Germinal center (tissue), 1 donor: ENCODE measurements at places on chromosomes 3 and 15.

GRCh38 chr3:141074529-141074928 is 23.4 kb downstream of the SPSB4 start:
- no peak for DNase-seq

- no peak for DNase-seq
These were observed 462.1 kb upstream of the NR2F2 start for GRCh38 chr15:95868450-95868849.

DNA sequence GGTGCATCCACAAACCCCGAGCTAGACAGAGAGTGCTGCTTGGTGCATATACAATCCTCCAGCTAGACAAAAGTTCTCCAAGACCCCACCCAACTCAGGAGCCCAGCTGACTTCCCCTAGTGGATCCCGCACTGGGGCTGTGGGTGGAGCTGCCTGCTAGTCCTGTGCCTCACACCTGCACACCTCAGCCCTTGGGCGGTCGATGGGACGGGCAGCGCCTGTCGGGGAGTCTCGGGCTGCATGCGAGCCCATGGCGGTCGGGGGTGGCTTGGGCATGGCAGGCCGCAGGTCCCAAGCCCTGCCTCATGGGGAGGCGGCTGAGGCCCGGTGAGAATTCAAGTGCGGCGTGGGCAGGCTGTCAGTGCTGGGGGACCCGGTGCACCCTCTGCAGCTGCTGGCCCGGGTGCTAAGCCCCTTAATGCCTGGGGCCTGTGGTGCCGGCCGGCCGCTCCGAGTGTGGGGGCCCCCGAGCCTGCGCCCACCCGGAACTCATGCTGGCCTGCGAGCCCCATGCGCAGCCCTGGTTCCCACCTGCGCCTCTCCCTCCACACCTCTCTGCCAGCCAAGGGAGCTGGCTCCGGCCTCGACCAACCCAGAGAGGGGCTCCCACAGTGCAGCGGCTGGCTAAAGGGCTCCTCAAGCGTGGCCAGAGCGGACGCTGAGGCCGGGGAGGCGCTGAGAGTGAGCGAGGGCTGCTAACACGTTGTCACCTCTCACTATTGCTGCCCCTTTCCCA is 31.0 kb downstream of the ZNF589 start:
- no peak for DNase-seq

GRCh38 chr3:160092760-160093159 is 104.1 kb downstream of the IL12A start:
- DNase-seq: no peak

- no peak for DNase-seq
These were observed 3.1 kb downstream of the ATP2B2 start for GRCh38 chr3:10502185-10502880.

DNA sequence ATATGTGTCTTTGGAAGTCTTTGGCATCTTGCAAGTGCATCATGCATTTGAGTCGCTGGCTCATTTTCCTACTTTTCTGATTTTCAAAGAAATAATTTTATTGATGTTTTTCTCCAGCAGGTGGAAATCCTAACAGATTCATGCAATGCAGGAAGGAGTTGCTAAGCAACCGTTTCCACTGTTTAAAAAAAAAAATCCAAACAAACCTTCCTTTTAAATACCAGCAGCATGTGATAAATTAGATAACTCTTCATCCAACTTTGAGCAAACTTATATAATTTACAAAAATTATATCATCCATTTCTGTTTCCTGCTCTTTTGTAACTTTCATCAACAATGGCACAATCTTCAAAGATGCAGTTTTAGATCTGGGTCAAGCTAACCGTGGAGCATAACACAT is 364.1 kb downstream of the MFSD1 start:
- DNase-seq: no peak

GRCh38 chr3:12483872-12484197 is 445 bp upstream of the TSEN2 start:
- no peak for DNase-seq

DNA sequence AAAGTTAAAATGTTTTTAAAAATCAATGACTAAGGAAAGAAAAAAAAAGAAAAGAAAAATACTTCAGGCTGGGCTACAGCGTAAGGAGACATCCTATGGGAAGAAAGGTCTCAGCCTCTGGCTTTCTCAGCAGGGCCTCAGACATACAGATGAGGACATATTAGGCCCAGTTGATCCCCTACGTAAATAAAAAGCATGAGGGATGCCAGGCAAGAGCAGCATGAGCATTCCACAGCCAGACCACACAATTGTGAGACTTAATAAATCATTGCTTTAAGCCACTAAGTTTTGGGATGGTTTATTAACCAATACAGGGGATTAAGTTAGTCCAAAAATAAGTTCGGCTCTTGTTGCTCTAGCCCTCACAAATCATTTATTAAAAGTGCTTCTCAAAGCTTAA is 394.1 kb upstream of the NECTIN3 start:
- no peak for DNase-seq

- DNase-seq: no peak
These were observed 105.5 kb downstream of the STRIT1 start for GRCh38 chr3:155188031-155188430.

DNA sequence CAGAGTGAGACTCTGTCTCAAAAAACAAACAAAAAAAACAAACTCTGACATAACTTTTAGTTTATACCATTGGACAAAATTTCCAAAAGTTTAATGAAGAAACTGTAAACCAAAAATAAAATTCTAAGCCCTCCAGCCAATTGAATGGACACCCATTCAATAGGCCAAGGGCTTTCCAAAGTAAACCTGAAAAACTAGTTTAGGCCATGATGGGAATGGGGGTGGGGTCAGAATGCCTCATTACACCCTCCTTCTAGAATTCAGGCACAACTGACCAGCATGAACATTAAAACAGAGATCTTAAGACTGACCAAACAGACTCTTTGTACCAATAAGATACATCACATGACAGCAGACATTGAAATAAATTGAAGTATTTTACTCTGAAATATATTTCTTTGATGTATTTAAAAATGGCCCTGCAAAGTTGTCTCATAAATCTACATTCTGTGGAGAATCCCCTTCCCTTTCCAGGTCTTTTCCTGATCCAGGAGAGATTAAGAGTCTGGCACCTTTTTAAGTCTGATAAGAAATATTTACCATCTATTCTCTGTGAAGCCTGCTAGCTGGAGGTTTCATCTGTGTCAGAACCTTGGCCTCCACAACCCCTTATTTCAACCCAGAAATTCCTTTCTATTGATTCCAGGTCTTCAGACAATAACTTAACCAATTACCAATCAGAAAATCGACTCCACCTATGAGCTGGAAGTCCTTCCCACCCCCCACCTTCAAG is 15.7 kb downstream of the THOC7 start:
- no peak for DNase-seq

DNA sequence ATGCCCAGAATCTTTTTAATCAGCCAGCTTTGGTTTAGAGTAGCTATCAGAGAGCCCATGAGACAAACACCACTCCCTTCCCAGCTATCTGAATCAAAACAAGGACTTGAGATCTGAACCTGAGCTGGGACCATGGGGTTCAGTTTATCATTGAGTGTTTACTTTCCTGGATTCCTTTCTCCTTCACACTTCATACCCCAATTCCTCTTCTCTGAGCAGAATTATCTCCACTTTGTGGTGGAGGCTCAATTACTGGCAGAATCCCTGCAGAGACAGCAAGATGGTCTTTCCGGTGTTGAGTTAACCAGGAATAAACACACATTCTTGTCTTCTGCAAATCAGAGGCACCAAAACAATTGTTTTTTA is 102.4 kb downstream of the RPL22L1 start:
- DNase-seq: no peak

DNA sequence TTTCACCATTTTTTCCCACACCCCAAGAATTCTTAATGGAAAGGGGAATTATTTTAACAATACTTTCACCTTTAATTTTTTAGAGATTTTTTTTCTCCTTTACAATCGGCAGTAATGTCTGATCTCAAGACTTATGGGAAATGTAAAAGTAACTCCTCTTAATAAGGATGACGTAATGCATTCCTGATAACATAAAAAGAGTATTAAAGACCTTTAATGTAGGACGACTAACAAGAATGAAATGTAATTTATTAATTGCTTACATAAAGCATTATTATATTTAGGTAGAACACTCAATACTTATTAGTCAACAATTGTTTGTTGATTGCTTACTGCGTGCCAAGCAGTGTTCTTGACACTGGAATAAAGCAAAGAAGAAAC is 416.8 kb upstream of the NAALADL2 start:
- DNase-seq: no peak

DNA sequence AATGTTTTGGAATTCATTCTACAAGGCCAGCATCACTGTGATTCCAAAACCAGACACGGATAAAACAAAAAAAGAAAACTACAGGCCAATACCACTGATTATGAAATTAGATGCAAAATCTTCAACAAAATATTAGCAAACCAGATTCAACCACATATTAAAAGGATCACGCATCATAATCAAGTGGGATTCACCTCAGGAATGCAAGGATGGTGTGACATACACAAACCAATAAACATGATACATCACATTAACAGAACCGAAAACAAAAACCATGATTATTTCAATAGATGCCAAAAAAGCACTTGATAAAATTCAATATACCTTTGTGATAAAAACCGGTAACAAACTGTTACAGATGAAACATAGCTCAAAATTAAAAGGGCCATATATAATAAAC is 48.9 kb downstream of the DLG1 start:
- DNase-seq: no peak

- DNase-seq: no peak
These were observed 81.6 kb upstream of the MDFIC2 start for GRCh38 chr3:70393881-70394612.

DNA sequence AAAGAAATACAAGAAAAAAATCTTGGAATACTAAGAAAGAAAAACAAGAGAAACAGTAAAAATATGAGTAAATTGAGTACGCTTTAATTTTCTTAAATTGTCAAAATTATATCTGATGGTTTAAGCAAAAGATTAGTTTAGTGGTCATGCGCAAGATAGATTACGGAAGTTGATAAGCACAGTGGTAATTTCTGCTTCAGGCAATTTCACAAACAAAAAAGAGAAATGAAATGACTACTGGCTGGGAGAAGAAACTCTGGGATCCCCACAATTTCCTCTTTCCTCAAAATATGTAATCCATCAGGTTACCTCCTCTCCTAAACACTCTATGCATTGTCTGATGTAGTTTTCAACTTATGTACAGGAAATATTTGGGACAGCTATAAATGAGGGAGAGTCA is 9.0 kb downstream of the MYD88 start:
- no peak for DNase-seq

DNA sequence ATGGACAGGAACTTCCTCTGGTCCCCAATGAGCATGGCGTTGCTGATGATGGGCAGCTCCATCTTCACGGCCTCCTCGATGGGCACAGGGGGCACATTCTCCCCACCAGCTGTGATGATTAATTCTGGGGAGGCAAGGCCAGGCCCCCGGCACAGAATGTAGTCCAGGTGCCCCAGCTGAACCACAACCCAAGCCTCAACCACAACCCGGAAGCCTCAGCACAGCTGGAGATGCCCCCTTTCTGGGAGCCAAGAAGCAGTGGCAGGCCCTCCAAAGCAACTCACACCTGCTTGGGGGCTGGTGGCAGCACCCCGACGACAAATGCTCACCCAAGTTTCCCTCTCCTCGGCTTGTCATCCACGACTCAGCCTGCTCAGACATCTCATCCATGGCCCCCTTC is 25.2 kb downstream of the IDH3A start:
- no peak for DNase-seq

GRCh38 chr3:150005243-150006112 is 34.8 kb upstream of the PFN2 start:
- DNase-seq: no peak

DNA sequence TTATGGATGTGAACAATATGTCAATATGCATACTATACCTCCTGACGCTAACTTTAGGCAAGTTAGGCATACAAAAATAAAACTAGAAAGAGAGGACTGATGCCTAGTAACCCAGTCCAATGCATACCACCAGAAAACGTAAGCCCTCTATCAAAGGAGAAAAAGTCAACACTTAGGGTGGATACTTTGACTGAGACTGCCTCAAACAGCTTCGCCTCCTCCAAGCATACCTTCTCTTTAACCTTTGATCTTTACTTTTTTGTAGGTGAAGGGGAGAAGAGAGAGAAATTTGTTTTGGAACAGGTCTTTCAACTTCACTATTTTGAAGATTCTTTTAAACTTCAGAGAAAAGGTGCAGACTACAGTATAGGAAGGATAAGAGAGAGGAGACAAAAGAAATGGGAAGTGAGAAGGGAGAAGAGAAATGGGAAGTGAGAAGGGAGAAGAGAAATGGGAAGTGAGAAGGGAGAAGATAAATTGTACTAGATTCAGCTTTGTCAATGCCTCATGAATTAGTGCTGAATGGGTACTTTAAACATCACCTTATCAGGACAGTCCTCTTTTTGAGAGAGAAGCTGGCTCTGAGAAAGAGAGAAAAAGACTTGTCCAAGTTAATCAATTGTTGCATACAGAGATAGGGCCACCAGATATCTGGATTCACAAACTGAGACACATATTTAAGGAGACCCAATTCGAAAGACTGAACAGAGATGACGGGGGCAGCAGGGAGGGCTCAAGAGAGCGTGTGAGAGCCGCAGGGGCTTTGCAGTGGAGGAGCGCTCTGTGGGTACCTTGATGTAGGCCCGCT is 1.0 kb downstream of the P3H2 start:
- DNase-seq: no peak

GRCh38 chr3:22908989-22909507 is 294.1 kb upstream of the UBE2E2 start:
- DNase-seq: no peak

DNA sequence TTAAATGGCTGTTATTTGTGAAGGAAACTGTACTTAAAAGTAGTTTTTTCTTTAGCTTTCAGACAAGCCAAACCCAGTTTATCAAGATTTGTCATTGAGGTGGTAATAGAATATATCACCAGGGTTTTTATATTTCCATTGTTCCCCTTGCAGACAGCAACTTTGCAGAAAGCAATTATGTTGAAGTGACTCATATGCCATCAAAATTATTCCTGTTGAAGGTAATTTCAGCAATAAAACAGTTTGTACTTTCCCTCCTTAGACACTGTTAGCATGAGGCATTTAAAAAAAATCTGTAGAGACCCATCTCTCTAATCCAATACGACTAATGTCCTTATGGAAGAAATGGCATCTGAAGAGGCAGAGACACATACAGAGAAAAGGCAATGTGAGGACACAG is 219.0 kb downstream of the NFKBIZ start:
- no peak for DNase-seq
